ENCODE measurements at places on chromosomes 2 and 18.

GRCh38 chr2:120299561-120299960 is 46.4 kb upstream of the INHBB start:
- no peak for DNase-seq

DNA sequence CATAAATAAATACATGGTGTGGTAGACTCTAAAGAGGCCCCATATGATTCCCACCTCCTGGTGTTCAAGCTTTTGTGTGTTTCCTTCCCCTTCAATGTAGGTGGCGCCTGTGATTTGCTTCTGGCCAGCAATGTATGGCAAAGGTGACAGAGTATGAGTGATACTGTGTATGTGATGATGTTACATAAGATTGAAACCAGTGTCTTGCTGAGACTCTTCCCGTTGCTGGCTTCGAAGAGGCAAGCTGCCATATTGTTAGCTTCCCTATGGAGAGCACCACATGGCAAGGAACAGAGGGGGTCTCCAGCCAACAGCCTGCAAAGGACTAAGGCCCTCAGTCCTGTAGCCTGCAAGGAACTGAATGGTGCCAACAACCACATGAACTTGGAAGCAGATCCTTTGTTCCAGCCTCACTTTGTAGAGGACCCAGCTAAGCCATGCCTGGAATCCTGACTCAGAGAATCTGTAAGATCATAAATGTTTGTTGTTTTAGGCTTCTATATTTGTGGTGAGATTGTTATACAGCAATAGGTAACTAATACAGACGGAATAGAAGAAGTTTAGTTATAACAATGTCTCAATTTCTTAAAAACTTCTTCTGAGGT is 1.7 kb upstream of the SMAD4 start:
- no peak for DNase-seq

DNA sequence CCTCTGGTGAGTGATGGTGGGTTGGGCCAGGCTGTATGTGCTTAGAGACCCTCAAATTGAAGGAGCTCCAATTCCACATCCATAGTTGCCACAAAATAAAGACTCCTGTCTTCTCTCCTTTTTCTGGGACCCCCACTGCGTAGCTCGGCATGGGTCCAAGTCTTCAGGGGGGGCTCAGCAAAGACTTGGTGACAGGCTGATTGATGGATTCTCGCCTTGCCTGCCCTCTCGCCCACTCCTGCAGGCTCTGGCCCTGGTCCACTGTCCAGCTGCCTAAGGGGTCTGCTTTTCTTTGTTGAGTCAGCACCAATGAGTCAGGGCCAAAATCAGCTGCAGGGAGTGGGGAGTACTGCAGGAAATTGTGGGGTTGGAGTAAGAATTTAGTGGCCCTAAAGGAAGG is 21.5 kb downstream of the RPL37A start:
- DNase-seq = no peak

DNA sequence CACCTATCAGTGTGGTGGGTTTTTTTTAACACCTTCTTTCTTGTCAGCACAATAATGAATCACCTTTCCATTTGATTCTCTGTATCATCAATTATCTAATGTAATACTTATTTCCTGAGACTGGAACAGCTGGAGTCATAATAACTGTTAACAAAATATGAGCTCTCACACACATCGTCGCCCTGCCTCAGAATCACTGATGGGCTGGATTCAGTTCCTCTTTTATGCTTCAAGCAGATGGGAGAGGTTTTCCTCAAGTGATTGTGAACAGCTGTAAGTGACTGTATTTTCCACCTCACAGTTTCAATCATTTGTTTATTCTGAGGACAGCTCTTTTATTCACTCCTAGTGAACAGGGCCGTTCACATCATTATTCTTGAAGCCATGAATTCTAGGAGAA is 330.2 kb downstream of the DSC3 start:
- DNase-seq = no peak

- DNase-seq = no peak
These were observed 106.8 kb upstream of the SERPINE2 start for GRCh38 chr2:224145751-224146355.

DNA sequence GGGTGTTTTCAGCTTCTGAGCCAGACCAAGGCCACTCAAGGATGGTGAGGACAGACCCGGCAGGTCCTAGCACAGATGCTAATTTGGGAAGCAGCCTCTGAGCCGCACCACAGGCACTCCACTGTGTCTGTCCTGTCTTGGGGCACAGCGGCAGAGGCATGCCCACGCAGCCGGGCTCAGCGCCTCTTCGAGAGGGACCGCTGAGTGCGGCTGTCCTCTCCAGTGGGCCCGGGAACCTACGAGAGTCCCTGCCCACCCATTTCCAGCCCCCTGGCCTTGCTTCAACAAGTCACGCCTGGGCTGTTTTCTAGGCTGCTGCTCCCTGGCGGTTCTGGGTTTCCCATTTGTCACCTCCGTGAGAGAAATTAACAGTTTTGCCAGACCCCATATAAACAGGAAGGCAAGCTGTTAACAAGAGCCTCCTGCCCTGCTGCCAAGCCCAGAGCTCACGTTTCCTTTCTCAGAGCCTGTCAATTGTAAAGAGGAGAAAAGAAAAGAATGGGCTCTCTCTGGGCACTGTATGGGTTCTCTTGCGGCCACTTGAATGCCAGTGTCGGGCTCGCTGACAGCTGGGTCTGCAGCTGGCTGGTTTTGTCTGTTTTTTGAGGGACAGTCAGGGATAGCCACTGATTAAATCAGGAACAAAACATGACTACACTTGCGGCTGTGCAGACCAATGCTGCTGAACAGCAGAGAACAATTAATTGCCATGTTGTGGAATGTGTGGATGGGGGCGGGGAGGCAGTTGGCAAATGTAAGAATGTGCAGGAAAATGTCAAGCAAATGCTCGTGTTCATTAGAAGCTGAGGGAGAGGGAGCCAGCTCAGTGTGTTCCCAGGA is 30.6 kb downstream of the TMEM17 start:
- DNase-seq = peak; percentile 66

- peak; percentile 54 for DNase-seq
These were observed 37.5 kb upstream of the ZNF385B start for GRCh38 chr2:179898873-179899272.
